ENCODE measurements at places on chromosomes 6 and 20. TPM values are rescaled to one million over a fixed set of nuclear protein-coding genes. Genes with fewer than 3 reads are reported as not detected.

DNA sequence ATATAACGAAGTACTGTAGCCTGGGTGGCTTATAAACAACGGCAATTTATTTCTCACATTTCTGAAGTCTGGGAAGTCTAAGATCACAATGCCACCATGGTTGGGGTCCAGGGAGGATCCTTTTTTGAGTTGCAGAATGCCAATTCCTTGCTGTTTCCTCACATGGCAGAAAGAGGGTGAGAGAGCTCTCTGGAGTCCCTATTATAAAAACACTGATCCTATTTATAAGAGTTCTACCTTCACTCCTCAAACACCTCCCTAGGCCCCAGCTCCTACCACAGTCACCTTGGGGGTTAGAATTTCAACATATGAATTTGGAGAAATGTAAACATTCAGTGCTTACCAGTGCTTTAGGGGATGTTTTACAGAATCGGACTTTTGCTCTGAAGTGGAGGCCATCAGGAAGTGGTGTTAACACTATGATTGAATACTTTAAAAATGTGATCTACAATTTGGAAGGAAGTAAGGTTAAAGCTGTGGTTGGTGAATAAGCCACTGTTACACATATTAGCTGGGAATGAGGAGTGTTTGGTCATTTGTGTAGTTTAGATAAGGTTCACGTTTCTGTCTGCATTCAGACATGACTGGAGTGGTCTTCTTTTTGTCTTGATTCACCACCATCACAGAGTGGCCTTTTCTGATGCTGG lies 79.9 kb upstream of the SPTLC3 start:
- DNase-seq = no peak

The TRIM40 gene
- not detected for polyA plus RNA-seq

- DNase-seq = no peak
Measured at GRCh38 chr6:139711804-139712585, 337.5 kb upstream of the CITED2 start.

DNA sequence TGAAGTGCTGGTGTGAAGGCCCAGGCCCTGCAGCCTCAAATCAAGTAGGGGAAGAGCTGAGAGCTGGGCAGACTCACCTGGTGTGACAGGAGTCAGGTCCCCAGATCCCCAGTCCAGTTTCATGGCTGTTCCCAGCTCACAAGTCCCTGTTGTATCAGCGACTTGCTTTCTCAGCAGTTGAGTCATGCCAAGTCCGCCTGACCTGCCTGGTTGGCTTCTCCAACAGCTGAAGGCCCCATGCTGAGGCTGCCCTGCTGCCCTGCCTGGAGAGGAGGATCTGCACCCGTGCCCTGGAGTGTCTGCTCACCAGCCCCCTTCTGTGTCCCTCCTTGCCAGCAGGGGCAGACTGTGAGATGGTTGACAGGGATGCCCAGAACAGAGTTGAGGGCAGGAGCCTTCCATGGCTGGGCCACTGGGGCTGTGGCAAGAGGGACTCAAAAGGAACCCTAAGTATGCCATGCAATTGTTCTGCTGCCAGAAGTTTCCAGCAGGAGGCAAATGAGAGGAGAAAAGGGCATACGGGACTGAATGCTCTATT lies 39.3 kb upstream of the TRAF3IP2 start:
- no peak for DNase-seq

The OR2H1 gene
- polyA plus RNA-seq = not detected

The EFCAB8 gene
- polyA plus RNA-seq = 0.15 TPM

The CASS4 gene
- polyA plus RNA-seq = 6.9 TPM

The CYP21A2 gene
- polyA plus RNA-seq = 1.8 TPM

- no peak for DNase-seq
Measured at GRCh38 chr6:152859225-152859624, 108.6 kb downstream of the VIP start.

The PBOV1 gene
- polyA plus RNA-seq = not detected

The ZNF217 gene
- 13.0 TPM for polyA plus RNA-seq

DNA sequence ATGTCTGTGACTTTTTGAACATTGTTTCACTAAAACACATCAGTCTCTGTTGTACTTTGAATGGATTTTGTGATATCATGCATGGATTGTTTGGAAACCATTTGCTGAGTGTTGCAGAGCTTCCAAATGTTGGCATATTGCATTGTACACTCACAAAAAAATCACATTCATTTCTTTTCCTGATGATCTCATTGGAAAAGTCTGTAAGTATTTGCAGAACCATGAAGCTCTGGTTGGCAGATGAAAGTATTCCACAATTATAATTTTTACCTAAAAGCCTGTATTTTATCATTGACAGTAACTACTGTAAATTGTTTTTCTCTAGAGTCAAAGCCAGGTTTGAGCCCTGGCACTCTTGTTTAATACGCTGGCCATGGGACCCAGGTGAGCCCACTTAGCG lies 42.1 kb downstream of the VAPB start:
- DNase-seq = no peak

DNA sequence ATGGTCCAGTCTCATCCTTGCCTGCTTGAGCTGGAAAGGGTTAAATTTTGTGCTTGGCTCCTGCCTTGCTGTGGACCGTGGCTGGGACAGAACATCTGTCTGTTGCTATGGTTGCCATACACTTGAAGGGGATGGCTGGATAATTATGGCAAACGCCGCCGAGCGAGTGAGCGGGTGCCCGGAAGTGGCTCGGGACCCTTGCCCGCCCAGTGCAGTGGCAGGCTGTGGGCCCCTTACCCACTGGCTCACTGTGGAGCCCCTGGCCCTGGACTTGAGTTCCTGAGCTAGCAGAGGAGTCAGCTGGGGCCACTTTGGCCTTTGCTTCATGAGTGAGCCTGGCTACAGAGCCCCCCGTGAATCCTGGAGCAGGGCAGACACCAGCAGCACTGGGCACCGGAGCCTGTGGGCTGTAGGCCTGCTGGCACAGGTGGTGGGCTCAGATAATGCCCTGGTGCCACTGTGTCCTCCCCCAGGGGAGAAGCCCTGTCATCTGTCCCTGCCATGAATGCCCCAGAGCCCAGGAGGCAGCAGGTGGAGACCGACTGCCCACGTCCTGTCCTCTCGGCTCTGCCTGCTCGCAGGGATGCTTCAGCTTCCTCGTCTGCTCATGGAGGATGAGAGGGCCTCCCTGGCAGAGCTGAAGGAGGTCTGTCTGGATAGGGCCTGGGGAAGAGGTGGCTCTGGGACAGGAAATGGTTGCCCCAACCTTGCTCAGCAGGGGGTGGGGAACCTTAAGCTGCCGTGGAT lies 25.5 kb upstream of the NOL4L start:
- no peak for DNase-seq

GRCh38 chr6:139324301-139324555 lies 32.4 kb upstream of the TXLNB start:
- DNase-seq = no peak

Measured in hindlimb muscle (tissue), 1 donor.